ENCODE measurements at places on chromosomes 11 and 22. TPM values are rescaled to one million over a fixed set of nuclear protein-coding genes. Genes with fewer than 3 reads are reported as not detected.

GRCh38 chr22:22877523-22878210 is 9.9 kb upstream of the IGLL5 start:
- peak; percentile 39 for DNase-seq

The MYOD1 gene
- not detected for total RNA-seq

GRCh38 chr11:121839781-121840180 is 276.2 kb downstream of the BLID start:
- no peak for DNase-seq

DNA sequence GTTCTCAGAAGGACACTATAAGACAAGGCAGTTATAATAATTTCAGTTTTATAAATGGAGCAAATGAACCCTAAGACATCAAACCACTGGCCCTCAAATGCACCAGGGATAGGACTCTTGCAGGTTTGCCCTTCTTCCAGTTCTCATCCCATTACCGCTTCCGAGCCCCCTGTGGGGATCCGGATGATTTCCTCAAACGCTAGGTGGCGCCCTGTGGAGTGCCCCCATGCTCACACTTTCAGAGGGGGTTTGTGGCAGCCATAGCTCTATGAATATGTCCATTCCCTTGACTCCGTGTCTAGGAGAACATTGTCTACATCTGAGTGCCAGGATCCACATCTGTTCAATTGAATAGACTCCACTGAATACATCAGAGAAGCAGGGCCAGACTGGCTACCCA is 816.3 kb downstream of the NTM start:
- DNase-seq: no peak

The C1QTNF6 gene
- 13.0 TPM for total RNA-seq

- no peak for DNase-seq
Observed at GRCh38 chr22:25081409-25081824, 118.2 kb upstream of the CRYBB3 start.

DNA sequence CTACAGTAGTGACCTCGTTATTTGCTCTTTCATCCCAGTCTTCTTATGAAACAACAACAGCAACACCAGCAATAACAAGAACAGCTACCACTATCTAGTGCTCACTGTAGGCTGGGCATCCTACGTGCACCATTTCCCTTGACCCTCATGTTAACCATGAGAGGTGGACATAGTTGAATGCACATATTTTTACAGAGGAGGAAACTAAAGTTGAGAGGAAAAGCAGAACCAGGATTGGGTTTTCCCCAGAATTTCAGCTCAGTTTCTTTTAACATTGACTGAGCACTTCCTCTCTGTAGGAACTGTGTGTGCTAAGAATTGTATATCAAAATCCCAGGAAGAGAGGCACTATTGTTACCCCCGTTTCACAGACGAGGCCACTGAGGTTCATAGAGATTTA is 39.4 kb upstream of the TSPAN18 start:
- no peak for DNase-seq

DNA sequence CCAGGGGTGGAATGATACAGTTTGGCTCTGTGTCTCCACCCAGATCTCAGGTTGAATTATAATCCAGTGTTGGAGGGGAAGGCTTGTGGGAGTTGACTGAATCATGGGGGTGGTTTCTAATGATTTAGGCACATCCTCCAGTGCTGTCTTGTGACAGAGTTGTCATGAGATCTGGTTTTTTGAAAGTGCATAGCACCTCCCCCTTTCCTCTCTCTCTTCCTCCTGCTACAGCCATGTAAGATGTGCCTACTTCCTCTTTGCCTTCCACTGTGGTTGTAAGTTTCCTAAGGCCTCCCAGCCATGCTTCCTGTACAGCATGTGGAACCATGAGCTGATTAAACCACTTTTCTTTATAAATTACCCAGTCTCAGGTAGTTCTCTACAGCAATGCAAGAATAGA is 45.1 kb downstream of the THAP12 start:
- DNase-seq: no peak

DNA sequence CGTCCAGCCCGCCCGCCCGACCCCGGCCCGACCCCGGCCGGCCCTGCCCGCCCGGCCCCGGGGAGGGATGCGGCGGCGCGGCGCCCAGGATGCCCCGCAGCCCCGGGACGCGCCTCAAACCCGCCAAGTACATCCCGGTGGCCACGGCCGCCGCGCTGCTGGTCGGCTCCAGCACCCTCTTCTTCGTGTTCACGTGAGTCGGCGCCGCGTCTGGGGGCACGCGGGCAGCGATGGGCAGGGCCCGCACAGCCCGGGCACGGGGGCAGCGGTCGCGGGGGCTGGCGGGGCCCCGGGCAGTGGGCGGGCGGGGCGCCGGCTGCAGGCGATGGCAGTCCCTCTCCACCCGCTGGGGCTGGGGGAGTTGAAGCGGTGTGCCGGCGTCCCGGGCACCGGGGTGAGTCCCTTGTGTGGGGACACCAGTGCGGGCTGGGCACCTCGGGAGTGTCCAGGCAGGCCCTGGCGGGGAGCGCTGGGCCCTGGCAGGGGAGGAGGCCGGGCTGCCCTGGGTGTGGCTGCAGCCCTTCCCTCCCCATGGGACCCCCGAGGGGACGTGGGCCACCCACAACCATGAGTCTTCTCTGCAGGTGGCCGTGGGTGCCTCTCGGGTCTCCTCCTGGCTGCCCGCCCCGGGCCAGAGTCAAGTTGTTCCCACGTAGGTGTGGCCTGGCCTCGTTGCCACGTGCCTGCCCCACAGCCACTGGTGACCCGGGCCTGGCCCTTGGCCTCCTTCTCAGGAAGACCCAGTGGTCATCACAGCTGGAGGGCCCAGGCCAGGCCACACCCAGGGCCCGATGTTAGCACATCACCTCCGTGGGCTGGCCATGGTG is 468 bp downstream of the ZDHHC8 start:
- no peak for DNase-seq

DNA sequence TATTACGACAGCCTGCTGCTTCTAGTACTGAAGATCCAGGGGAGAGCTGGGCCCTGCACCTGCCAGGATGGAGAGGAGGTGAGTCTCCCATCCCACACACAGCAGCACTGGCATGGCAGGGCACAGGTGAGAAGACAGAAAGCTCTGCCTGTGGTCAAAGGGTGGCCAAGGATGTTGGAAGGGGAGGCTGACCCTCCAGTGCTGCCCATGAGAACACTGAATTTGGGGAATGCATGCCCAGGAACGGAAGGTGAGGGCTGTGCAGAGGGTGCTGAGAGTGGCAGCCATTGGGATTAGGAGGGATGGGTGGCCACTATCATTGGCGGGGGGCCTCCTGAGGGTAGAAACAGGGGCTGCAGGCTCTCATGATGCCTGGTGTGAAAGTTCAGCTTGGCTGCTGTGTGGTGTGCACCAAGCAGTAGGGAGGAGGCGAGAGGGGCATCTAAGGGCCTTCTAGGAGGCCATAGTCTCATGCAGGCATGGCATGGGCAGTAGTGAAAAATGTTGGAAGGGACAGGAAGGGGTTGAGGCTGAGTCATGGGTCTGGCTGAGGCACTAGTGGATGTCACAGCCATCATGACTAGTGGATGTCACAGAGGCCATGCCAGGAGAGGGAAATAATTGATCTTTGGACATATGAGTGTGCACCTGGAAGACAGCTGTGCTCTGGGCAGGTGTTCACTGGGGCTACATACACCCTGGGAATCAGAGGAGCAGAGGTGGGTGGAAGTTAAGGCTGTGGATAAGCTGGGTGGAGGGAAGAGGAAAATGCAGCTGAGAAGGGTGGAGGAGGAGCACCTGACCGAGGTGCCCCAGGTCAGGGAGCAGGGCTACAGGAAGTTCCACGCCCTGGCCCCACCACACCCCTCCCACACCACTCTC is 2.5 kb upstream of the LRRC74B start:
- no peak for DNase-seq

The QSER1 gene
- 23.4 TPM for total RNA-seq

DNA sequence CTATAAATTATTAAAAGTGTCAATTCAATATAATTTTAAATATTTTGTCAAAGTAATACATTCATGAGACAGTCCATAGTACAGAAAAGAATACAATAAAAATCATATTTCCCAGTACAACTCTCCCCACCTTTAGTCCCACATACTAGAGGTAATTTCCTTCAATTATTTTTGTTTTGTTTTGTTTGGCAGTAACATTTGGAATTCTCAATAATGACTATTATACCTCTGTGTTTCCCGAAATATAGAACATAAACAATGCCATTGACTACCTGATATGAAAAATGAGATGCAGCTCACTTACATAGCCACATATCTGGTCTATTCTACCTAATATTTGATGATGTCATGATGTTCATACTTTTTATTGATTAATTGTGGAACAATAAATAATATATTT is 24.4 kb upstream of the CASP4 start:
- DNase-seq: no peak

DNA sequence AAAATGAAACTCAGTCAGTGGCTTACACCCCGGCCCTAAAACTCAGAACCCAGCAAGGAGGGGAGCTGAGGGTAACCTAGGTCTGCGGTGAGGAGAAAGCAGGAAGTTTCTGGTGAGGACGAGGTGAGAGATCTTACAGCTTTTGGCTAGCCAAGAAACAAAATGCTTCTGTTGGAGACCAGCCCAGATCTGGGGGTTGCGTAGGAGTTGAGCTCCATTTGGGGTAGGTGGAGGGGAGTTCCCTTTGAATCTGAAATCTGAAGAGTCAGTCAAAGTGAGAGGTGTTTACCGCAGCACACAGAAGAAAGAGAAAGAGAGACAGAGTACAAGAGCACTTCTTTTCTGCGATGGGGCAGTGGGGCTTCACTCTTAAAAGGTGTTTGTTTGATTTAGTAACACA is 29.6 kb downstream of the EHF start:
- DNase-seq: no peak

The OSM gene
- total RNA-seq: 4.8 TPM

- DNase-seq: no peak
Observed at GRCh38 chr11:8671651-8672062, 10.8 kb downstream of the TRIM66 start.

The TRIM48 gene
- not detected for total RNA-seq

GRCh38 chr11:102528618-102529017 is 1.9 kb downstream of the MMP7 start:
- no peak for DNase-seq

DNA sequence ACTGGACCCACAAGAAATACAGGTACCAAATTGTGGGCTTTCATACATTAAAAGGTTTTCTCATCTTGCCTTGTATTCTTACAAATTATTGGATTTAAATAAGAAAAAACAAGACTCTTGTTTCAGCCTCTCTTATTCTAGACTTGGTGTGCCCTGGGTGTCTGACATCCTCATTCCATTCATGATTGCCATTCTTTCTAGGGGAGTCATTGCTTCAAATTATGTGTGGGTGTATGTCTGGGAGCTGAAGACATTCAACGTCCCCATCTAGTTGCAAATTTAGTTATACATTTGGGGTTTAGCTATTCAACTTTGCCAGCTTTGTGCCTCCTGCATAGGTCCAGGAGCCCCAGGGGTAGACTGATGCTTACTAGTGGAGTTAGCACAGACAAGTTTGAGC is 18.1 kb downstream of the MAML2 start:
- peak; percentile 58 for DNase-seq

Measured in umbilical cord (tissue), 2 donors.